ENCODE measurements at places on chromosomes 2 and 18. TPM values are rescaled to one million over a fixed set of nuclear protein-coding genes. Genes with fewer than 3 reads are reported as not detected.

Gene ACVR1C
- 0.15 TPM for total RNA-seq

Gene HJURP
- total RNA-seq = 23.1 TPM

Gene TACR1
- total RNA-seq = not detected

Gene MROH2A
- total RNA-seq = not detected

Gene TCF4
- 235 TPM for total RNA-seq

Gene GNLY
- total RNA-seq = not detected

Gene CHRNG
- total RNA-seq = not detected

Gene GALNT3
- total RNA-seq = 0.32 TPM

Gene RBFA
- 32.2 TPM for total RNA-seq

Gene SMYD1
- not detected for total RNA-seq

Gene ACTR3
- 332 TPM for total RNA-seq

Gene CCL20
- total RNA-seq = 0.65 TPM

Gene HOXD12
- not detected for total RNA-seq

Gene CENPA
- 21.1 TPM for total RNA-seq

Gene FEV
- total RNA-seq = not detected

Gene C2orf15
- not detected for total RNA-seq

Gene GDF7
- total RNA-seq = 5.5 TPM

Data from epithelial cell of umbilical artery (primary cell).